ENCODE measurements at places on chromosomes 5 and 9.

GRCh38 chr9:109518621-109519335 lies 20.7 kb upstream of the PTPN3 start:
- DNase-seq, result no peak

GRCh38 chr5:14364096-14364495 lies 217.5 kb upstream of the OTULINL start:
- DNase-seq, result no peak

GRCh38 chr5:138625134-138625533 lies 49.9 kb upstream of the HSPA9 start:
- no peak for DNase-seq

DNA sequence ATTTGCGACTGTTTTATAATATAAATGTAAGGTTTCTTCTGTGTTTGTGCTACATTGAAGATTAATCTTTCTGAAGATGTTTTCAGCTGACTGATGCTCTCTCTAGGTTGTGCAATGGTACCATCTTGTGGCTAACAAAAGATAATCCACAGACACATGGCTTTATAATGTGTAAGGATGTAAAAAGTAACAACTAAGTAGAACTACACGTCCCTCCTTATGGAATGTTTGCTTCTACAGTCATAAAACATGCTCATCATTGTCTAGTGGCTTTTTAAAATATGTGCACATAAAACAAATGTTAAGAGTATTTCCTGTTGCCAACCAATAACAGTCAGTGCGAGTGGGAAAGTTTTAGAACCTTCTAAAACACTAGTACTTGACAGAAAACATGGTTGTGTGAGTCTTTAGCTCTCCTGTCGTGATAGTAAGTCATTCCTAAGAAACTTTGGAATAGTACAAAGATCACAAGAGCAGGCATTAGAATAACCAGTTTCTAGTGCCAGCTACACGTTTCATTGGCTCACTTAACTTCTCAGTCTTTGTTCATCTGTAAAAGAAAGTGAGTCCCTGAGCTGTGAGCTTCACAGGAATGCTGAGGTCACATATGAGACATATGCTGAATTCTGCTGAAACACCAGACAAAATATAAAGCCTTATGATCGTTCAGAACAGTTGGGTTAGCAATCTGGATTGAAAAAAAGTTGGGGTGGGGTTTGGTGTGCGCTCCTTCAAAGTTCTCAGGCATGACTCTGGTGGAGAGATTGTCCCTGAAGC lies 75.7 kb upstream of the GLIS3 start:
- DNase-seq, result no peak

- DNase-seq, result no peak
Measured at GRCh38 chr9:10168241-10168640, 444.6 kb downstream of the PTPRD start.

DNA sequence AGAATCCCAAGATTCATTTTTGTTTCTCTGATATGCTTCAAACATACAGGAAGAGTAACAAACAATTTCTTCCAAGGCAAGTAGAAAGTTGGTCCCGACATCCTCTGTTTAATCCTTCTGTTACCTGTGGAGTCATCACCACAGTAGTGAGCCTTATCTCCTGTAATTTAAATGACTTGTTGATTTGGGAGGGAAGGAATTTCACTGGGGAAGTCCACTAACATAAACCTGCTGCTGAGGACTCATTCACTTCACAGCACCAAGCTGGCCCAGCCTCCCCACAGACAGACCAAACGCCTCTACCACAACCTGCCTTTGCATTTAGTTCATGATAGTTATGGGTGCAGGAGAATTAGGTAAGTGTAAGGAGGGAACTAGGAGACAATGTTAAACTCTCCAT lies 63.2 kb downstream of the PRKACG start:
- no peak for DNase-seq

GRCh38 chr9:84894859-84895258 lies 225.3 kb downstream of the NTRK2 start:
- DNase-seq, result no peak

GRCh38 chr5:174599992-174600391 lies 124.4 kb upstream of the MSX2 start:
- DNase-seq, result no peak

GRCh38 chr9:78366827-78367226 lies 69.9 kb downstream of the PSAT1 start:
- no peak for DNase-seq

- no peak for DNase-seq
Measured at GRCh38 chr5:118551031-118551430, 437.3 kb downstream of the DTWD2 start.

- DNase-seq, result no peak
Measured at GRCh38 chr5:12703254-12703653, 799.0 kb upstream of the CTNND2 start.

GRCh38 chr9:100819980-100820379 lies 208.5 kb upstream of the PLPPR1 start:
- no peak for DNase-seq

DNA sequence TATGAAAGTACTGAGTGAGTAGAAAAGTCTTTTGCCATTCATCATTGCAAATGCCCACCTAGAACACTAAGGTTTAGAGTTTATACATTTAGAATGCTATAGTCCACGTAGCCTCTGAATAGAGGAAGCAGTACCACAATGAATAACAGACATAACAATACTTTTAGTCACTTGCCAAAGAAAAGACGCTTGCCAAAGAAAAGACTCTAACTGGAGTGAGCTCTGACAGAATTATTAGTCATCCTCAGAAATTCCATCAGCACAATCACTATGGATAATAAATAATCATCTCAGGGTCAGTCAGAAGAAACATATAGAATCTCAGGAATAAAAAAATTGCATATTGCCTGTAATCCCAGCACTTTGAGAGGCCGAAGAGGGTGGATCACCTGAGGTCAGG lies 168.5 kb upstream of the TARS1 start:
- no peak for DNase-seq
